Esophagus squamous epithelium (tissue), 5 donors: ENCODE measurements at places on chromosomes 2 and 18.

- no peak overlapping the region for H3K27ac ChIP-seq
- peaks cover 9% of the 10 kb centered on the region for H3K27me3 ChIP-seq
- no peaks in the 10 kb centered on the region for H3K36me3 ChIP-seq
- no peak overlapping the region for H3K4me3 ChIP-seq
Observed at GRCh38 chr2:68970566-68971265, 3.7 kb upstream of the GKN1 start.

- no peak overlapping the region for H3K4me3 ChIP-seq
- no peak for DNase-seq
- H3K36me3 ChIP-seq = no peaks in the 10 kb centered on the region
- H3K4me1 ChIP-seq = peaks cover 41% of the 10 kb centered on the region
Observed at GRCh38 chr2:102029405-102029804, 37.6 kb downstream of the IL1R2 start.

DNA sequence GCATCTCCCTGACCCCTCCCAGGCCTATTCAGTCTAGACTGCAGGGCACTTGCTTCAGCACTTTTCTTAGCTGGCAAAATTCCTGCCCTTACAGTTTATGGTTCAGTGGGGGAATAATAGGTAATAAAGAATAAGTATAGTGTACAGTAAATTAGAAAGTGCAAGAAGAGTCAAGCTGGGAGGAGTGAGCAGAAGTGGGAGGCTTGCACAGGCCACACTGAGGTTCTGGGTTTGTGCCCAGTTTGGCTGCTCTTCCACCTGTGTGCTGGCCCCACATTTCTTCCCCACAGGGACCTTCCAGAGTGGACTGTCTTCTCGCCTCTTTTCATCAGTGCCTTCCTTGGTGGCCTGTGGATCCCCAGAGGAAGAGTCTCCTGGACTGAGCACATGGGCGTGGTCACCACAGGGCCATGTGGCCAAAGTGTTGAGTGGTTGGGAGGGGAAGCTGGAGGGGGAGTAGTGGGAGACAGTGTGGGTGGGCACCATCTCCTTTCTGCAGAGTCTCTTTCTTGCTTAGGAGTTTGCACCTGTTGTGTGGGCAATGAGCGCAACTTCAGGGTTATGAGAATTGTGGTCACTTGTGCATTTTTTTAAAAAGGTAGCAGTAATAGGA, 128.6 kb upstream of the ZSWIM2 start:
- DNase-seq = no peak
- H3K4me1 ChIP-seq = no peaks in the 10 kb centered on the region
- no peaks in the 10 kb centered on the region for H3K36me3 ChIP-seq
- no peak overlapping the region for H3K4me3 ChIP-seq
- no peak overlapping the region for H3K27ac ChIP-seq
- H3K27me3 ChIP-seq = no peaks in the 10 kb centered on the region

DNA sequence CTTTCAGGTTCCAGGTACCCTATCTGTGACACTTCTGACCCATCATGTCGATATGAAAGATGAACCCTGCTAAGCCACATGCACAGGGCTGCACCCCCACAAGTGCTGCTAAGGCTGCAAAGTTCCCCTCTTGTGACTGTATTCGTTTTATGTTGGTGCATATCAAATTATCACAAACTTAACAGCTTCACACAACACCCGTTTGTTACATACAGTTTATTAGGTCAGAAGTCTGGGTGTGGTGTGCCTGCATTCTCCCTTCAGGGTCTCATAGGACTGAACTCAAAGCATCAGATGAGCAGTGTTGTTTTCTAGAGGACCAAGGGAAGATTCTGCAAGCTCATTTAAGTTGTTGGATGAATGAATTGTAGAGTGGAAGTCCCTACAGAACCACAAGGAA, 199.4 kb downstream of the ANAPC1 start:
- H3K4me1 ChIP-seq = peaks cover 8% of the 10 kb centered on the region
- H3K27ac ChIP-seq = no peak overlapping the region
- no peaks in the 10 kb centered on the region for H3K36me3 ChIP-seq
- DNase-seq = no peak
